ENCODE measurements at places on chromosomes 16 and 17.
A peak's percentile ranks its signal among the peaks of the same experiment; 100 is the strongest.

DNA sequence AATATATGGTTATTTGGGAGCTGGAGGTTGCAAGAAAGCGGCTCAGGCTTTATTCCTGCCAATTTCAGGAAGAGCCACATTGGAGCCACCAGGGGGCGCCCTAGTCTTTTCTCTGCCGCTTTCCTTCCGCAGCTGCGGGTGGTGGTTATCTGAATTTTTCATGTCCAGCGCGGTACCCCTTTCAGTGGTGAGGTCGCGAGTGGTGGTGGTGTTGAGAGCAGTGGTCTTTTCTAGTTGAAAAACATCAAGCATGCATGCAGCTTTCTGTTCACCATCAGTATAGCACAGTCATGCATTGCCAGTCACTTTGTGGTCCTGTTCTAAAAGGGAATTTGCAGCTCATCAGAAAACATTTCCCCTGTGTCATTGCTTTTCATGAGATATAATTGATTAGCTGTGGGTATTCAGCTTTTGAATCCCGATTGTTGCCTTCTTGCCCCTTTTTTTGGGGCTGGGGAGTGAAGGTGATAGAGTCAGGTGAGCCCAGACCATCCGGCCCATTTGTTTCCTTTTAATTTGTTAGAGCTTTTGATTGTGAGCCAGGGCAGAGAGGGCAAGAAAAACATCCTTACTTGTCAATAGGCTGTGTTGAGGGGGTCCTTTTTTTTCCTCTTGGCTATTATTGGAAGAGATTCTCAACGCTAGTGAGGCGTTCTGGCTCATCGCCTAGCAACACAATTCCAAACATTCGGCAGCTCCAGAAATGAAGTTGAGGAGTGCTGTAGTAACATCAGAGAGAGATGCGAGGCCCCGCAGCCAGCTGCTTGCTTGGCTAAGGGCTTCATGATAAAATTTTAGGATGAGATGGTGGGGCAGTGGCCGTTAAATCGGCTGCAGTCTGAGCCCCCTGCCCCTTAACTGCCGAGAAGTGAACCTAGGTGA, 119.0 kb downstream of the SNX29 start:
- DNase-seq: peak; percentile 39

GRCh38 chr17:75239214-75239613, 22.2 kb downstream of the GGA3 start:
- DNase-seq: no peak

- DNase-seq: no peak
Measured at GRCh38 chr17:51015145-51015558, 105.5 kb downstream of the SPAG9 start.

DNA sequence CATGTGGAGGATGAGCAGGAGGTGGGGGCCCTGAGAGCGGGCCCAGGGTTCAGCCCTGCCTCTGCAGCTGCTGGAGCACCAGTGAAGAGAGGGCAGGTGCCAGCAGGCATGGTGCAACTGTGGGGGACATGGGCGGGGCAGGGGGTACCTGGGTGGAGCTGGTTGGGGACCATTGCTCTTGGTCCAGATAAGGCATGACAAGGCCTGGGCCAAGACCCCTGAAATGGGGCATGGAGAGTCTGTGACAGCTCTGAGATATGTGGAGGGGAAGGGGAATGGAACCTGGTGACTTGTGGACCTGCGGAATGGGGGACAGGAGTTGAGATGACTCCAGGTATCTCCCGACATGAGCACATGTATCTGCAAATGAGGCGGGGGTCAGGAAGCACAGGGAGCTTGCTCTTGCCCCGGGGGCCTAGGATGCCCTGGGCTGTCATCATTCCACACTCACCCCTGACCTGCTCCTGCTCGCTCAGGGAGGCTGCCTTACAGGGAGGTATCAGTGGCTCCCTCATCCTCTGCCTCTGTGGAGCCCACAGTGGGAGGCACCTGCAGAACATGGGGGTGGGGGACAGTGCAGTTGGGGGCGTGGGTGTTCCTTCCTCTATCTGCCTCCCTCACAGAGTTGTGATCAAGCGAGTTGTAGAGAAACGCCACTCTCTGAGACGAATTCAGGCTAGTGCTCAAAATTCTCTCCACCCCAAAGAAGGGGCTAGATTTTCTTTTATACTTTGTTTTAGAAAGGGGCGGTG, 40.2 kb downstream of the TMEM235 start:
- no peak for DNase-seq

DNA sequence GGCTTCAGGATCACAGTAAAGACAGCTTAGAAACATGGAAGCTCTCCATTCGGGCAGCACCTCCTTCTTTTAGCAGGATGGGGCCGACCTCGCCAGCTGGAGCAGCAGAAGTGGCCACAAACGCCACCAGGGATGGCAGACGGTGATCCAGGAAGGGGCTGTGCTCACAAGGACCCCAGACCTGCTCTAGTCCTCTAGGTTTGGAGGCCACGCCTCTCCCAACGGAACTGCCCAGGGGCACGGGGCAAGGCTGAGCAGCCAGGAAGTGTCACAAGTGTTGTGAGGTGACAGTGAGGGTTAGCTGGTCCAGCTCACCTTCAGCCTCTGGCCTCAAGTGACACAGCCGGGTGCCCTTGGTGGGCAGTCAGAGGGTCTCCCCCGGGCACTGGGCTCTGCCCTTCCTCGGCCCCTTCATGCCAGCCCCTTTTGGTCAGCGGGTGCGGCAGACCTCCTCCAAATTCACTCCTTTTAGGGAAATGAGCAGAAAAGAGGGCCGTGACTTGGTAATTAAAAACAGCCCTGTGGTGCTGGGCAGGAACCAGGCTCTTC, 20.4 kb downstream of the CEP295NL start:
- no peak for DNase-seq

DNA sequence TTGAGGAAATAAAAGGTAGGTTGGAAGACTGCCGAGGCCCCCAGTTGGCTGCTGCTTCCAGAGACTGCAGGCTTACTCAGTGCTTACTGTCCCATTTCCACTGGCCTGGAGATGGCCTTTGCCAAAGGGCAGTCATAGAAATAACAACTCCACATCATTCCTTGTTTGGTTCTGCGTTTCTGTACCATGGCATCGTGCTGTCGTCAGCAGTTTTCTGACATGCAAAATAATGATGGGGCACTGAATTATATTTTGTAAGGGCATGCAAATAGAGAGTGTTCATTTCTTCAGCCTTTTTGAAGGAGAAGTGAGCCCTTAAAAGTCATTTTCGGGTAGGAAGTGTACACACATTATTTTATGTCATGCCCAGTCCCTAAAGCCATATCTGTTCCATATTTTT, 88.9 kb downstream of the RBFOX1 start:
- no peak for DNase-seq

GRCh38 chr16:25799816-25800215, 108.1 kb downstream of the HS3ST4 start:
- no peak for DNase-seq

DNA sequence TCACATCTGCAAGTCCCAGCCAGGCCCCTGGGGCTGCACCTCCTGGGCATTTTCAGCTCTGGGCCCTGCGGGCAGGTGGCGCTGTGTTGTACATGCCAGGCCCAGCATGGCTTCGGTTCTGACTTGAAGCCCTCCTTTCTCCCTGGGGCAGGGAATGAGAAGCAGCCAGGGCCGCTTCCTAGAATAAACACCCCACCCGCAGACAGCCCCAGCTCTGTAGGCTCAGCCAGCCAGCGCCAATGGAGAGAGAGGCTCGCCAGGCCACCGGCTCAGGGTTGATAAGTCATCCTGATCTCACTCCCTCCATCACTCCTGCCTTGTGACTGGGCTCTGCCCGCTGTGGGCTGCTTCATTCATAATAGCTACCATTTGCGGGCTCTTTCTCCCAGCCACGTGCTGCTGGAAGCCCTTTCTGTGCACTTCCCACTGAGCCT, 6.0 kb upstream of the GLIS2 start:
- no peak for DNase-seq

- DNase-seq: no peak
Measured at GRCh38 chr17:57415751-57416207, 159.5 kb downstream of the MSI2 start.

GRCh38 chr17:8739097-8739496, 5.5 kb downstream of the CCDC42 start:
- DNase-seq: no peak

Measured in stimulated activated CD8-positive, alpha-beta memory T cell treated with anti-CD3 and anti-CD28 coated beads, Interleukin-2, amount 100 ng/mL, for 48 hours (primary cell).